ENCODE measurements at places on chromosomes 4 and X.

- DNase-seq: no peak
Observed at GRCh38 chr4:2337131-2337723, 75.3 kb upstream of the MXD4 start.

- no peak for DNase-seq
Observed at GRCh38 chrX:71938371-71938770, 27.7 kb downstream of the NHSL2 start.

- no peak for DNase-seq
Observed at GRCh38 chr4:85228264-85228663, 246.7 kb upstream of the ARHGAP24 start.

DNA sequence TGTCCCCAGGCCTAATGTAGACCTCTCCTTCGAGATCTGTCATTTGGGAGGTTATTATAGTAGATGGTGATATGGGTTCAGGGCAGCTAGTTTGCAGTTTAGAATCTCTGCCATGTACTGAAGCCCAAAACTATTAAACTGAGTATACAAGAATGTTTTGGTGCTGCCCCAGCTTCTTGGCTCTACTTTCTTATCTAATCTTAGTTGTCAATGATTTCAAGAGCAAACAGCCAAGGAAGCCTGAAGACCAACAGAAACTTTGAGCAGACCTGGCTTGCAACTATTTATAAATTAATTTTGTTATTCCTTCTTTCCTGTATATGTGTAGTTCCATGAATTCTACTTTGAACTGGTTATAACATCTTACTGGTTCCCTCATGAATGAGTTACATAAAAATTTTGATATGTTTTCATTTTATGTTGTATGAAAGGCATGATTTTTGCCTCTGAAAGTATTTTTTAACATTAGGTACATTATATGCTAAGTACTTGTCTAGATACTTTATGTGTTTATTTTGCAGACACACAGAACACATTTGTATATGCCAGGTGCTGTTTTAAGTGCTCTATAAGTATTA lies 2.0 kb upstream of the MGST2 start:
- no peak for DNase-seq

DNA sequence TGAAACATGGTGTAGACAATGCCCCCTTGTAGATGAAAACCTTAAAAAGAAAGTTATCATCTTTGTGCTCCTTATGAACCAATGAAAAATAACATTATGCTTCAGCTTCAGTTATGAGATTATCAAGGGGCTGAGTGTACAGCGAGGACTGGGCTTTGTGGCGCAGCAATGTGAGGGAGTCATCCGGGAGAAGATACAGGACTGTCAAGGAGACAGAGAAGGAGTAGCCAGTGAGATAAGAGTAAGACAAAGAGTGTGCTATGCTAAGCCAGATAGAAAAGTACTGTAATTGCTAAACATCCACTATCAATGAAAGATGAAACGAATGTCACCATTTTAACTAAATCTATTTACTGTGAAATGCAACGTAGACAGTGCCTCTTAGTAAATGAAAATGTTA lies 3.6 kb upstream of the KLHL15 start:
- no peak for DNase-seq

DNA sequence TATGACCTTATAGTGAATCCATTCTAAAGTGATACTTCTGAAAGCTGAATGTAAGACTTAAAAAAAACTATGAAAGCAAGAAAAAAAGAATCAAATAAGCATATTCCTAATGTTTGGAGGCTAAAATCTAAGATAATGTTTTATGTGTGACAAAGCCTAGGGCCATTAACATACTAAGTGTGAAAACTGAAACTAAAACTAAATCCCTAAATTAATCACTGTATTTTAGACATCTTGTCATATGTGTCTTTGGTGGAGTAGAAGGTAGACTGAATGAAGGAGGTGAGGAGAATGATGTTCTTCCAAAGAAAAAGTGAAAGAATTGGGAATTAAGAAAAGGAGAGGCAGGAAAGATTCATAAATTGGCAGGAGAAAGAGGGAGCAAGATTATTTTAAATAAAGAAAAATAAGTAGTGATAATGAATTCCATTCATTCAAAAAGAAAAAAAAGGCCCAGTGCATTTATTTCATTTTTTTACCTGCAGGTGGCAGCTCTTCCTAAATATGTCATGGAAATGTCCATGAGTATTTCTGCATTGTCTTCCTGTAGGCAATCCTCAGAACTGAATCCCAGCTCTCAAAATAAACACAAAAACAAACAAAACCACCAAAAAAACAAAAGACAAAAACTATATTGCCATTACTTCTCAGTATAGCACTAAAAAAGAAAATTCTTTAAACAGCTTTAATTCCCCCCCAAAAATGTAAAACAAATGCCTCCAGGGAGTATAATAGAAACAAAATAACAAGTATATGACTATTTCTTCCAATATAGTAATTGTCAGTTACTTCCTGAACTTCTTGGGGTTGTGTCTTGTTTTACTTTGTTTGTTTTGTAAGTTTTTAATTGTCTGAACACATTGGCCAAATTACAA lies 17.0 kb upstream of the AP1AR start:
- DNase-seq: no peak

DNA sequence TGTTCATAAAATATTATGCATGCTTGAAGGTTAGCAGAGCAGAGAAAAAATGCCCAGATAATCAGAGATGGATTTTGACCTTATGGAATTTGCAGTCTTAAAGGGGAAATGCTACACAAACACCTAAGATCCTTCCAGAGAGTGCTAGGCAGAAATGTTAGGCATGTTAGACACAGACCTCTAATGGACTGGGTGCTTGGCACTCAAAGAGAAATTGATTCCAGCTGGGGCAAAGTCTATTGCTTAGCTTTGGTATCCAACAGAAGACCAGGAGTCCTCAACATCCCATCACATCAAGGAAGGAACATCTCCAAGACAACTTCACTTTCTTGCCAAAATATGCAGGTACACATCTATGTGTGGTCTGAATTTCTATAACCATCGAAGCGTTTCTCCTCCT lies 32.2 kb upstream of the PPARGC1A start:
- DNase-seq: no peak

GRCh38 chr4:55491486-55491885 lies 55.2 kb downstream of the CLOCK start:
- DNase-seq: no peak

DNA sequence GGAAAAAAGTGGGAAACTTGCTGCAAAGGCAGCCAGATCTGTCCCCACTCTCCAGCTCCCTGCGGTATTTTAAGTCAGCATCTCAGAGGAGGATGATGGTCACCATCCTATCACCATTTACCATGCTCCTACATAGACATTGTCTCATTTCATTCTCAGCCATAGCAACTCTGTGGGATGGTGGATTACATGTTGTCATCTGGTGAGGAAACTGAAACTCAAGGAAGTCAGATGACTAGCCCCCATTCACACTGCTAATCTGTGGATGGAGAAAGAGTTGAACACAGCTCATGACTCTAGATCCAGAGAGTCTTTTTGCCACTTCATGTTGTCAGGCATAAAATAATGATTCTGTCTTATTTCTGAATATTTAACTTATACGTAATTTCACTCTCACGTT lies 323.5 kb downstream of the PTTG2 start:
- DNase-seq: no peak

DNA sequence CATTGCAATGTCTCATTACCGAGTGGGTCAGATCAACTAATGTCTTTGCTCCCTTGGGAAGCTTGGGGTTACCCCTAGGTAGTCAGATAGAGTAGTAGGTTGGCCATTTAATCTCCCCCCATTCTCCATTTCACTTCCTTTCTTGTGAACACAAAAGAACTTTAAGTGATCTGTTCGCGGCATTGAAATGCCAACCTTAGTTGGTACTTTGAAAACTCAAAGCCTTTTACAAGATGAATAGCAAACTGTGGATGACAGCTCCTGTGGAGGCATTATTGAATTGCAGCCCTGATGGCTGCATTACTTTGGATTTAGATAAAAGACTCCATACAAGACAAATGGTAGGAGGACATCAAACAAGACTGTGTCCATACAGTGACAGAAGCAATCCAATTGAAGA lies 469.1 kb downstream of the GBA3 start:
- no peak for DNase-seq

DNA sequence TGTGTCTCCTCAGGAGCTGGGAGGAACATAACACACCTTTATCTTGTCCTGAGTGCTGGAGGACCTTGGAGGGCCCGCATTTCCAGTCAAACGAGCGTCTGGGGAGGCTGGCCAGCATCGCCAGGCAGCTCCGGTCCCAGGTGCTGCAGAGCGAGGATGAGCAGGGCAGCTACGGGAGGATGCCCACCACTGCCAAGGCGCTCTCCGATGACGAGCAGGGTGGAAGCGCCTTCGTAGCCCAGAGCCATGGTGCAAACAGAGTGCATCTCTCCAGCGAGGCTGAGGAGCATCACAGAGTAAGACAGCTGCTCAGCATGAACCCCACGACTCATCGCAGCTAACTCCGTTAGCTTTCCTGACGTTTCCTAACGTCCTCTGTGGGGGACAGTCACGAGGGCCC lies 430 bp downstream of the TRIML1 start:
- no peak for DNase-seq

- no peak for DNase-seq
Observed at GRCh38 chr4:162523171-162523570, 359.4 kb upstream of the FSTL5 start.

DNA sequence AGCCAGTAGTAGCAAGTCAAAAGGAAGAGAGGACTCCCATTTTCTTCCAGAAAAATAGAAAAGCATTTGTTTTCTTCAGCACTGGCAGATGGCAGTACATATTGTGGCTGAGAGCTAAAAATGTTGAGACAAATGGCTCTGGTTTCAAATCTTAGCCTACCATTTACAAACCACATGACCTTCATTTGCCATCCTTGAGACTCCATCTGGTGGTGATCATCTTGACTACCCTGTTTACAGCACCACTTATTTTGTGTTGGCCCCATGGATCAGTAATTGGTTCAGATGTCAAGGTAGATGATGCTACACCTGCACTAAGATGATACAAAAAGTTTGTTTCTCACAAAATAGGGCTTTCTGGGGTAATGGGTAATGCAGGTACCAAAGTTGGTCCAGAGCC lies 951.8 kb upstream of the IGFBP7 start:
- DNase-seq: no peak

GRCh38 chrX:15749642-15750610 lies 11.9 kb downstream of the CA5B start:
- DNase-seq: no peak

DNA sequence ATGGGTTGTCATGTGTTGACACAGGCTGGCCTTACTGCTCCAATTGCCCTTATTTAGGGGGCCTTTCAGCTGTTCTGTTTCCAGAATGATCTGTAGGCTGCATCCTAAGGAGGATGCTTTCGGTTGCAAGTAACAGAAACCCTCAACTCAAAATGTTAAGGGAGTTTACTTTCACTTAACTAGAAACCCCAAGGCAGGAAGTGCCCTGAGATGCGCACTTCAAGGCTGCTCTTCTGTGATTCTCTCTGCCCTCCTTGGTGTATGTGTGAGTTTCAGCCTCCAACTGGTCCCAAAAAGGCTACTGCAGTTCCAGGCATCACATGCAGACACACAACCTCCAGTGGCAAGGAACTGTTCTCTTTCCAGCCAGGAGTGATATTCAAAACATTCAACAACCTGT lies 97.3 kb upstream of the ATP6AP2 start:
- no peak for DNase-seq

- no peak for DNase-seq
Observed at GRCh38 chrX:130267956-130268448, 697 bp downstream of the ZNF280C start.

GRCh38 chrX:69028006-69028760 lies 137.1 kb downstream of the PJA1 start:
- no peak for DNase-seq

DNA sequence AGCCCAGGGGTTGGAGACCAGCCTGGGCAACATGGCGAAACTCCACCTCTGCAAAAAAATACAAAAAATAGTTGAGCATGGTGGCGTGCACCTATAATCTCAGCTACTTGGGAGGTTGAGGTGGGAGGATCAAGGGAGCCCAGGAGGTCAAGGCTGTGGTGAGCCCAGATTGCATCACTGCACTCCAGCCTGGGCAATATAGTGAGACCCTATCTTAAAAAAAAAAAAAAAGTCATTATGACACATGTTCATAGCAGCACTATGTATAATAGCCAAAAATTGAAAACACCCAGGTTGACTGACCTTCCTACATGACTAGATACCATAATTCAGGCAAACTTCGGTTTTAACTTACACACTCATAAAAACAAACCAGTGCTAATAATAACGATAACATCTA lies 90.8 kb upstream of the RBPJ start:
- DNase-seq: no peak

DNA sequence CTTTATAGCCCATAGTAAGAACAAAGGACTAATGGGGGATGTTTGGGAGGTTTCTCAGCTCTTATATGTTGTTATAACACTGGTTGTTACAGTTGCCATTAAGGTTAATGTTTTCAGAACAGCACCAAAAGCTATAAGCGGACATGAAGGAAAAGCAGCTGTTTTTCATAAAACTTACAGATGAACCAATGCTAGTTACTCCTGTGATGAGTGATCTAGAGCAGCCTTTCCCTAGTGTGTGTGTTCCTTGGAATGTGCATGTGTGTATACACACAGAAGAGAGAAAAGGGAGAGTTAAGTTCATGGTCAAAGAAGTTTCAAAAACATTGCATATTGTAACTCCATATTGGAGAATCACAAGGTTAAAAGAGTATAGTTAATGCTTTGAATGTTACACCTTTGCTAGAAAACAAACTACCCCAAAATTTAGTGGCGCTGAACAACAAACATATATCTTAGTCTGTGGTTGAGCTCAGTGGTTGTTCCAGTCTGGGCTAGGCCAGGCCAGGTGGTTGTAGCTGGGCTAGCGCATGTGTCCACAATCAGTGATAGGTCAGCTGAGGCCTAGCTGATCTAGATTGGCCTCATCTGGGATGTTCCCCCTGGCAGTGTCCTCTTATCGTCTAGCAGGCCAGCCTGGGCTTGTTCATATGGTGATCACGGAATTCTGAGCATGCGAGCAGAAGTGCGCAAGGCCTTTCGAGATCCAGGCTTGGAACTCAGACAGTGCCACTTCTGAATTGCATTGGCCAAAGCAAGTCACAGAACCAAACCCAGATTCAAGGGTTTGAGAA lies 151.0 kb downstream of the NHS start:
- no peak for DNase-seq

DNA sequence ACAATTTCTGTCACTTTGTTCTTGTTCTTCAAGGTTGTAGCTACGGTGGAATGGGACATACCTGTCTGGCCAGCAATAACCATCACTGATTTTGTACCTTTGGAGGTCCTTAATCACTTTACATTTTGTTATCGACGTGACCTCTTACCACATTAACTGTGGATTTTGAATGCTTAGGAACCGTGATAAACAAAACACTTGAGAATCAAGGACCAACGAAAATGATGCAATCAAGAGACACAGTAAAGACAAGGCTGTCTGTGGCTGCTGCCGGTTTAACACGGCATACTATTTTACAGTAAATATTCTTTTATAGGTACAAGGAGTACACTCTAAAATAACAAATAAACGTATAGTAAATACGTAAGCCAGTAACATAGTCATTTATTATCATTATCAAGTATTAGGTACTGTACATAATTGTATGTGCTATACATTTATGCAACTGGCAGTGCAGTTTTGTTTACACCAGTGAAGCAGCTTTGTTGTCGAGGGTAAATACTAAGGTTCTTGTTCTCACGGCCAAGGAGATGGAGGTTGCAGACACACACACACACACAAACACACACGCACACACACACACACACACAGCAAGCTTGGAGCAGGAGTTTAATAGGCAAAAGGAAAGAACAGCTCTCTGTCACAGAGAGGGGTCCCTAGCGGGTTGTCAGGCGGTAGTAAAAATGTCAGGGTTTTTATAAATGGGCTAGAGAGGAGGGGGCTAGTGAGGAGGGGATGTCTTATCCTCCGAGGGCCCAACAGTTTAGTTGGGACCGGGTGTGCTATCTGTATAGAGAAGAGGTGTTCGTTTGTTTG lies 194.7 kb upstream of the CXorf51B start:
- no peak for DNase-seq
